ENCODE measurements at places on chromosomes 3 and 15.

DNA sequence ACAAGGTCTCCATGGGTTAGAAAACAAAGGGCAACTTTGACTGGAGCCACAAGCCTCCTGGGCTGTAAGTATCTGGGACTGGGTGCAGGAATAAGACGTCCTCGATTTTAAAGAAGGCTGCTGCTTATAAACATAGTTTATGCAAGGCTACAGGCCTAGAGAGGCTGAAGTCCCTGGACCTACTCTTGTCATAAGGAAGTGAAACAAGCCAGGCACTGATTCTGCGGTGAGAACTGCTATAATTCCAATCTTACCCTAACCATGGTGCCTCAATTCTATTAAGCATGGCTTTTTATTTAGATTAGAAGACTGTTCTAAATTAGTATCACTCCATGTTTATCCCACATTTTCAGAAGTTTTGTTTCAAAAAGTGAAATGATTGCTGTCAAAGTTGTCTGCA is 777.6 kb downstream of the PLOD2 start:
- no peak for DNase-seq

DNA sequence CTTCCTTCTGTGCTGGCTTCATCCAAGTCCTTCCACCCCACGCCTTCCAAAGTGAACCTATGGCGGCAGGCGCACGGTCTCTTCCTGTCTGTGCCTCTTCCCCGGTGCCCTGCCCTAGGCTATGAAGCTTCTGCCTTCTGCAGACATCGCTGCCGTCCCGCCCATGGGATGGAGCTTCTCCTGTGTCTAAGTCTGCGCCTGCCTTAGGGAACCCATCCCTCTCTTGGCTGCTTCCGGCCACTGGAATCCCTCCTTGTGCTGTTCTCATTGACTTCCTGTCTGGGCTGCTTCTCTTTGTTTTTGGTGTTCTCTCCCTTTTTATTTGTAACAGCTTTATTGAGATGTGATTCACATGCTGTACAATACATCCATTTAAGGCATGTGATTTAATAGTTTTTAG is 17.2 kb downstream of the CHCHD6 start:
- no peak for DNase-seq

GRCh38 chr3:136994772-136995516 is 37.2 kb downstream of the IL20RB start:
- DNase-seq: no peak

GRCh38 chr3:51671734-51672475 is 853 bp downstream of the TEX264 start:
- peak; percentile 14 for DNase-seq

GRCh38 chr3:23867400-23867799 is 49.4 kb downstream of the NKIRAS1 start:
- DNase-seq: no peak

DNA sequence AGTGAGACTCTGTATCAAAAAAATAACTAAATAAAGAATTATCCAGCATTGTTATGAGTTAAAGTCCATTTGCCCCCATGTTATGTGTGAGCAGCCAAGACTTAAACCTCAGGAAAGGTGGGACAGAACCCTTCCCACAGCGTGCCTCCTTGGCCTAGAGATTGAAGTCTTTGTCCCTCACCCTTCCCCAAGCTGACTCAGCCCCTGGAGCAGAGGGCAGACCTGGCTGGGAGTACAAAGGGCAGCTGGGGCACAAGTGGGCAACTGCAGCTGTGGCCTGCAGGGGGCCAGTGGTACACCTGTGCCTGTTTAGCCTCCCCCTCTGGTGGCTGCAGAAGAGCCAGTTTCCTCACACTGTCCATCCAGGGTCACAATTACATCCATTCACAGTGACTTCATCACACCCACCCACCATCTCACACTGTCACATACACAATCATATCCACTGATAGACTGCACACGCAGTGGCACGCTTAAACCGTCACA is 940 bp upstream of the ACY1 start:
- no peak for DNase-seq

- DNase-seq: peak; percentile 20
These were observed 5.9 kb upstream of the CLDN16 start for GRCh38 chr3:190382082-190382481.

DNA sequence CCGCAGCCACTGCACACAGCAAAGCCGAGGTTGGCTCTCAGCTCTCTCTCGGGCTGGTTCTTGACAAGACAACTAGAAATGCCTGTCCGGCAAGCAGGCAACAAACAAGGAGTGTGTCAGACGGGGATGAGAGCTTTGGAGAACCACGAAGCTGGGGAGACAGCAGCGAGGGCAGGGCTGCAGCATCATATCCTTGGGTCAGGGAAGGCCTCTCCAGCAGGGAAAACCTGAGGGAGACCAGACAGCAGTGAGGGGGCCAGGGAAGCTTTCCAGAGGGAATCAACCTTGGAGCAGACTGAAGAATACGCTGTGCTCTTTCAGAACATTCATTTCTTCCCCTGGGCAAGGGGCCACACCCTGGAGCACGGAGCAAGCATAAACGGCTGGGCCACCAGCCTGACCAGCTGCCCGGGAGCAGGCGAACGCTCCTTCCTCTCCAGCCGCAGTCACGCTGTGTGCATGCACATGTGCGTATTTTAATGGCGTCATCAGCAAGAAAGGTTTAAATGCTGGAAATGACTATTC is 58.7 kb downstream of the CHSY1 start:
- DNase-seq: no peak

DNA sequence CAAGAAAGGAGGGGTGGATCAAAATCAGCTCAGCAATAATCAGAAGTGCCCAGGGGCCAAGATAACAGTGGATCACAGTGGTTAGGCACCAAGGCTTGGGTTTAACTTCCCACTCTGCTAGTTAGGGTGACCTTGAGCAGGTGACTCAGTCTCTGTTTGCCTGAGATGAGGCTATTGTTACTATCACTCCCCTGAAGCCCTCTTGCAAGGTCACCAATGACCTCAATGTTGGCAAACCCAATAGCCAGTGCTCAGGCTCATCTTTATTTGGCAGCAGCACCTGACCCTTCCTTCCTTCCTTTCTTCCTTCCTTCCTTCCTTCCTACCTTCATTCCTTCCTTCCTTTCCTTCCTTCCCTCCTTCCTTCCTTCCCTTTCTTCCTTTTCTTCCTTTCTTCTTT is 102.4 kb upstream of the HACD2 start:
- DNase-seq: no peak

DNA sequence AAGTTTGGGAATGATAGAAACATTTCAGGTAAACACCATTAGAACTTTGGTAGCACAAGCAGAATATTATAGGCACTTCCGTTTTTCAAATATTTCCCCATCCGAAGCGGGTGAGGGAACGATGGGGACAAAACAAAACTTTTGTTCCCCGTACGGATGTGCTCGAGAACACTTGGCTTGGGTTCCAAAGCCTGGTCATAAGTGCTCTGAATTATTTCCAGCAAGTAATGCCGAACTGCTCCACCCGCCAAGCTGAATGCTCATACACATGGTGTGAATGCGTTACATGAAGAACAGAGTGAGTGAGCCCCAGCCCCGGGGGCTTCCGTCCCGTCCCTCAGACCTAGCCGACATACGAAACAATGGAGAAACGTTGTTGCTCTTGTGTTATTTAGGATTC is 438.2 kb upstream of the ARRDC4 start:
- DNase-seq: no peak

GRCh38 chr3:87350367-87351199 is 74.2 kb upstream of the POU1F1 start:
- DNase-seq: peak; percentile 45

DNA sequence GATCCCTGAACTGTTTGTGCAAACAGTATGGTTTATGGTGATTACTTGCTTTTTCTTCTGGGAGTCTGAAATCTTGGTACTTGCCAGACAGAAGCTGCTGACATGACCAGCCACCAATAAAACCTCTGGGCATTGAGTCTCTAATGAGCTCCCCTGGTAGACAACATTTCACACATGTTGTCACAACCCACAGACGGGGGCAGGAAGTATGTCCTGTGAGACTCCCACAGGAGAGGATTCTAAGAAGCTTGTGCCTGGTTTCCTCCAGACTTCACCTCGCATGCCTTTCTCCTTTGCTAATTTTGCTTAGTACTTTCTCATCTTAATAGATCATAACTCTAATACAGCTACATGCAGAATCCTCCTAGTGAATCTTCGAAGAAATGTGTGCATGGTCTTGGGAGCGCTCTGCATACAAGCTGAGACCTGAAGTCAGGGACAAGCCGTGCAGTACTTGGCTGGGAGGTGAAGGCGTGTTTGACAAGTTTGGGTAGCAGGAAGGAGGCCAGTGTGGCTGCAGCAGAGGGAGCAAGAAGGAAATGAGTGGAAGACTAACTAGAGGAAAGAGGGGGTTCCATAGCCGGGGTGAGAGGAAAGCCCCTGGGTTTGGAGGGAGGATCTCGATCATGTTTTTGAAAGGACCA is 49.0 kb downstream of the B3GNT5 start:
- DNase-seq: no peak

GRCh38 chr15:60854858-60855564 is 374.1 kb downstream of the RORA start:
- DNase-seq: no peak

DNA sequence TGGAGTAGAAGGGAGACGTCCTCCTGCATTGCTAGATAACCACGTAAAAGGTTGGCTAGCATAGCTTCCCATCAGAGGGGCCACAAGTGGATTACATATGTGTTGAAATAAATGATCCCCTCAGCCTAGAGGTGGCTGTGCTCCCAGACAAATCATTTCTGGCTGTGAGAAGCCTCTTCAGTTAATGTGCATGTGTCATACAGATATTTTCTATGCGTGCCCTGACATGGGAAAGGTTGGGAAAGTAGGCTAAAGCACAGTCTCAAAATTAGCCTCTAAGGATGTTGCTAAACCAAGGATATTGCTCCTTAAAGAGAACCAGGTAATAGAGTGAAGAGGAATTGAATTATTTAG is 17.8 kb downstream of the USP3 start:
- DNase-seq: no peak

GRCh38 chr3:106797461-106797860 is 579.8 kb upstream of the CCDC54 start:
- no peak for DNase-seq

DNA sequence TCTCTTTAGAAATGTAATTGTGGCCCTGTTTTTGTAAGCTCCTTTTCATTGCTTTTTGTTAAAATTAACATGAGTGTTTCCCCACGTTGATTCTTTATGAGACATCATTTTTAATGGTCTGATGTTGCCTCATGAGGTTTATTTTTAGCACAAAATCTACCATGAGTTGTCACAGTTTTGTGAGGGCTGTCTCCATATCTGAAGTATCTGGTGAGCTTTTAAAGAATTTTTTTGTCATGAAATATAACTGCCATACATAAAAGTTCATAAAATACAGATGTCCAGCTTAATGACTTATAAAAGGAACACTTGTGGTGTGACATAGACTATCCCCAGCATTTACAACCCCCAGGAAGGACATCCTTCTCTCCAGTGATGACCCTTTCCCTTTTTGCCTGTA is 34.3 kb upstream of the CEMIP start:
- no peak for DNase-seq

DNA sequence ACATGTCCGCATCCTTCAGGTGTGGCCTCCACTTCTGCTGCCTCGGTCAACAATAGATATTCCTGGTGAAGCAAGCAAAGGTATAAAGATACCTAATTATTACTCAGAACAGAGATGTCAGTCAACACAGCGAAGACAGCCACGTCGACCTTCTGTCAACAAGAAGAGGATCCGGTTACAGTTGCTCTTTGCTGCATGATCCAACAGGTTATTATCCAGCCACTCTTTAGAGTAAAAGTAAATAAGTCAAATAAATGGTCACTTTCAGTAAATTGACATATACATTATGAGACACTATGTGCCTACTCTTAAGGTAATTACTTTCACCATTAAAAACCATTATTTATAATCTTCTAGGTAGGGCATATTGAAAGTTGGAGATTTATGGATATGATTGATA is 356.8 kb upstream of the ATP11B start:
- no peak for DNase-seq

GRCh38 chr3:119808244-119808643 is 26.3 kb downstream of the NR1I2 start:
- no peak for DNase-seq

- DNase-seq: no peak
These were observed 78.0 kb downstream of the MBNL1 start for GRCh38 chr3:152346740-152347139.

- DNase-seq: no peak
These were observed 10.0 kb upstream of the USP3 start for GRCh38 chr15:63494408-63494807.

DNA sequence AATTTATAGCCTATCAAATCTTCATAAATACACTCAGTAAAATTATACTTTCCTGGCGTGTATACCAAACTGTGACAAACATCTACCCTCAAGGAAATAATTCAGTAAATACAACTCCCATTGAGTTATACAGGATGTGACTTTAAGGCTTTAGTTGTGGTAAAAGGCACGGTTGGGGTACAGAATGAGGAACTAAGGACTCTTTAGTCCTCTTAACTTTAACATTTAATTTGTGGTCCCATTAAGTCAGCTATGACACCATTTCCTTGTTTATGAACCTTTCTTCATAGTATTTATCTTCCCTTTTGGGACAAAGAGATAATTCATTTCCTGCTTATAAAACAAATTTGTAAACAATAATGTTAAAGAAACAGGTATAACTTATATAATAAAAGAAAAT is 30.2 kb downstream of the IFT80 start:
- no peak for DNase-seq

Data from amniotic stem cell (primary cell).